ENCODE measurements at places on chromosomes 1 and 21.

DNA sequence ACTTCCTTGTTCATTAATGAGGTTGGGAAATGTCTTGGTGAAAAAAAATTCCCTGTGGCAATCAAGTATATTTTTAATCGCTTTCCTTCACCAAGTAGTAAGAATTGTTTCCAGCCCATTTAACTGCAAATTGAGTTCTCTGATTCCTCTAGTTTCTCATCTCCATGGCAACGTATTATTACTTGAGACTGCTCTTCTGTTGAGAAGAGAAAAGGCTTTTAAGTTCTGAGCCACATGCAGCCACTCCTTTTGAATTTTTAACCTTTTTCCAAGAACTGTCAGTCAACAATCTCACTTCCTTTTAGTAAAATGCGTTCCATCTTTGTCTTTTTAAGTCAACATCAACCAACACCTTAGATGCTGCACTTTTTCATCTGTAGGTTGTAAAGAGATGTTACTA, 75.7 kb upstream of the KIAA1614 start:
- DNase-seq = no peak

- DNase-seq = peak; percentile 48
Observed at GRCh38 chr21:37266515-37267221, 466 bp downstream of the VPS26C start.

DNA sequence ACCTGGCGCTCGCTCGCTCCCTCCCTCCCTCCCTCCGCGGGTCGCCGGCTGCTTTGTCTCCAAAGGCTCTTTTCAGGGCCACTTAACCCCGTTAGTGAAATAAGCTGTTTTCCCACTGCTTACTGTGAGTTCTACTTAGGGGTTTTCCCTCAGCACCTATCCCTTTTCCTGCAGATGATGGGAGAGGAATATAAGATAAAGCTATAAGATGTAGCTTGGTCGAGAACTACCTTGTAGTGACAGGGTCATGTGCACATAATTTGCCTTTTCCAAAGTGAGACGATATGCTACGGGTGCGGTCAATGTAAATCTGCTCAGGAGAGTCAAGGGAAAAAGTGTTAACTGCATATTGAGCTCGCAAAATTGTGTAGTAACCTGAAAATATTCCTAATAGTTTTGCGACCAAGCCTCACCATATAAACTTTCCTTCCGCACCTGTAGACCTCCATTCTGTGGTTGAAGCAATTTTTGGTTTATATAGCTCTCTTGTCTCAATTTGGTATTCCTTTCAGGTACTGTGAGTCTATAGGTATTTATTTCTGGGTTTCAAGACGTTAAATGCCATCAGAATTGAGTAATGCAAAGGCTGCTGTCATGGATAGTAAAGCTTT, 55.8 kb upstream of the BOLA1 start:
- DNase-seq = no peak

- DNase-seq = peak; percentile 8
Observed at GRCh38 chr1:44418022-44418673, 13.1 kb downstream of the RNF220 start.

DNA sequence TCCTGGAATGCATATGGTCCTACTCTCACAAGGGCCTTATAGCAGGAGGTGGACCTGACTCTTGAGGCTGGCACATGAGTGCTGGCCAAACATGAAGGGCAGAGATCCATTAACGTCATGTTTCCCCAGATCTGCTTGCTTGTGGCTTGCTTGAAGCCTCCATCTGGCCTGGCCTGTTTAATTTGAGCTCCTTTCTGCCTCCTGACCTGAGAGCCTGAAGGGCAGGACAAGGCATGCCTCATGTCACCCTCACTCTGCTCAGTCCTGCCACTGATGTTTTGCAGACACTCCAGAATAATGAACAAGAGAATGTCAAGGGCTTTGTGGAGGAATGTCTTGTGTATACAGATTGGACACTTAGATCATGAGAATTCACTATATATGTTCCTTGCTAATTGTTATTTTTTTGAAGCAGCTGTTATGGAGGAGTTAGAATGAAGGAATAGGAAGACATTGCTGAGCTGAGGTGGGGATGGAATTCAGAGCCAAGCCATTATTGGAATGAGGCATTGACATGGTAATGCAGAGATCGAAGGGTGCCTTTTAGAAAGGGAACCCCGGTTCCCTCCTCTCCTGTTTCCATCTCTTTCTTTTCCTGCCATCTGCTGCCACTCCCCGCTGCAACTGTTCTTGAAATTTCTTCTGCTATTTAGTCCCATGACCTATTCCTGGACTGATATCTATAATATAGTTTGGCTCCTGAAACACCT, 457.0 kb upstream of the PROX1 start:
- no peak for DNase-seq

GRCh38 chr1:170840371-170840770, 95.0 kb upstream of the MROH9 start:
- DNase-seq = no peak

DNA sequence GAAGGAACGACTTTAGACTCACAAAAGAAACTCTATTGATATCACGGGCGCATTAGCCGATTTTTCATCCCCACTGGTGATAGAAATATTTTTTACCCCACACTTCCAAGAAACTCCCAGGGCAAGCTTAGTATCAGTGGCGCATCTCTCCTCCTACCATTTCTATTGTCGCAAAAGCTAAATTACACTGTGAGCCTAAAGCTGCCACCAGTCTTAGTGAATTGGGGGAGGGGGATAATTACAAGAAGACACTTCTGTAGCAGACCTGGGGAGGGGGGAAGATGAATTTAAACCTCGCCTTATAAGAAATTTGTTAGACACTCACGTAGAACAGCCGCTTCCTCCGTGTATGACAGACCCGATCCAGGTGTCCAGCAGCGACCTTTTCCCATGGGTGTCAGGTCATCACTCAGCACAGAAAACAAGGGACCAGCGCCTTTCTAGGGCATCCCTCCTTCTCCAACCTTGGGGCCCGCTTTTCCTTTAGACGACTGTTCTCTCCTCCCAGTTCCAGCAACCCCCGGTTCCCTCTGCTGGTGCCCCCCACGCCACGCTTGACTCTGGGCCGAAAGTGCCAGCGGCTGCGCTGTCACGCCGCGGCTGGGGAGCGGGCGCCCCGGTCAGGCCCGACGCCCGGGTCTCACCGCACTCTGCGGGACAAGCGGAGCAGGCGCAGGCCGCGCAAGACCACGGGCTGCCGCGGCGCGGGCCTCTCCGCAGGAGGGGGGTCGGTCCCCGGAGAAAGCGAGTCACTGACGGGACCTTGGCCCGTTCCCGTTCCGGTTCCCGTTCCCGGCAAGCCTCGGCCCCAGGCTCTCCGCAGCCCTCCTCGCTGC, 821 bp downstream of the PHC2 start:
- peak; percentile 40 for DNase-seq

- DNase-seq = no peak
Observed at GRCh38 chr21:32956061-32956656, 69.6 kb upstream of the OLIG2 start.

DNA sequence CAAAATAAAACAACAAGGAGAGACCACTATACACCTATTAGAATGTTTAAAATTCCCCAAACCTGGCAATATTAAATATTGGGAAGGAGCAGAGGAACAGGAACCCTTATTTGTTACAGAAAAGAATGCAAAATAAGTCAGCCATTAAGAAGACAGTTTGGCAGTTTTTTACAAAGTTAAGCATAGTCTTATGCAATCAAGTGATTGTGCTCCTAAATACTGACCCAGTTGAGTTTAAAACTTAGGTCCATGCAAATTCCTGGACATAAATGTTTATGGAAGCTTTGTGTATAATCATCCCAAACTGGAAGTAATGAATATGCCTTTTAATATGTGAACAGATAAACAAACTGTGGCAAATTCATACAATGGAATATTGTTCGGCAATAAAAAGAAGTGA, 72.9 kb upstream of the RGS4 start:
- peak; percentile 14 for DNase-seq

- no peak for DNase-seq
Observed at GRCh38 chr1:166971252-166971651, 4.1 kb downstream of the ILDR2 start.

DNA sequence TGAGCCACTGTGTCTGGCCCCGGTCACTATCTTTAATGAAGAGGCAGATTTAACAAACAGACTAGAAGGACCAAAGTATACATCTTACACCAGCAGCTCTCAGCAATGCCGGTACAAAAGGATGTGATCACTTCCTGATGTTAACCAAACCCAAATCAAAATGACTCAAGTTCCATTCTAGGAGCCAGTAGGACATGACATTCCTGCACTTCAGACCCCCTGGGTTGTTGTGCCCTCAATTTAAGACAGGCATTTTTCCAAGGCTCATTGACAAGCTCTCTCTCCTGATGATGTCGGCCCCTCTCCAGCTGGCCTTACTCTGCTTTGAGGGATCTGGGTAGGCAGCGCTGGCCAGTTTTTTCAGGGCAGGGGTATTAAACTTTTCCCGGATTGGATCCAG, 35.1 kb downstream of the YARS1 start:
- DNase-seq = peak; percentile 67

- DNase-seq = no peak
Observed at GRCh38 chr1:109385417-109385816, 12.3 kb downstream of the SORT1 start.

DNA sequence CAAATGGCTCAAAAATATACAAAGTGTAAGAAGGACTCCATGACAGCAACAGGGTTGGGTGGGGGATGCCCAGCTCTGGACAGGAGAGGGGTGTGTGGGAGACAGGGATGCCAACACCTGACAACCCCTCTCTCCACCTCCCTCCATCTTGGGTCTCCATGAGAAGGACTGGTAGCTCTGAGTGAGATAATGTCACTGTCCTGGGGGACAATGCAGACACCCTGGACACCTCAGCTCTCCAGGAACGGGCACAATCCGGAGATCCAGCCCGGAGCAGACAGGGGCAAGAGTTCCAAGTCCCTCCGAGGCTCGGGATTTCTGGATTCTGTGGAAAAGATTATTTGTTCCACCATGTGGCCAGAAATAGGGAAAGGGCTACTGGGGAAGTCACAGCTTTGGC, 122.5 kb downstream of the GLIS1 start:
- DNase-seq = no peak

DNA sequence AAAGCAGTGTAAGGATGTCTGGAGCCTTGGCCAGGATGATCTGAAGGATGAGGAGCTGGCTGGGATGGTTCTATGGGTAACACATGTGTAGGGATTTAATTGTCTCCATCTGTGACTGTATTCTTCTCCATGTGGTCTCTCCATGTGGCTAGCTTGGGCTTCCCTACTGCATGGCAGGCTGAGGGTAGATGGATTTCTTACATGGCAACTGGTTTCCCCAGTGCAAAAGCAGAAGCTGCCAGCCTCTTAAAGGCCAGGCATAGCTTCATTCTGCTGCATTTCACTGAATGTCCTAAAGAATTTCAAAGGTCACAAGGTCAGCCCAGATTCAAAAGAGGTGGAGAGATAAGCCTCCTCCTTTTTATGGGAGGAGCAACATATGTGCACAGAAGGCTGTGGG, 61.7 kb downstream of the XCL2 start:
- DNase-seq = peak; percentile 29

GRCh38 chr1:230204842-230205241, 137.8 kb downstream of the GALNT2 start:
- no peak for DNase-seq

DNA sequence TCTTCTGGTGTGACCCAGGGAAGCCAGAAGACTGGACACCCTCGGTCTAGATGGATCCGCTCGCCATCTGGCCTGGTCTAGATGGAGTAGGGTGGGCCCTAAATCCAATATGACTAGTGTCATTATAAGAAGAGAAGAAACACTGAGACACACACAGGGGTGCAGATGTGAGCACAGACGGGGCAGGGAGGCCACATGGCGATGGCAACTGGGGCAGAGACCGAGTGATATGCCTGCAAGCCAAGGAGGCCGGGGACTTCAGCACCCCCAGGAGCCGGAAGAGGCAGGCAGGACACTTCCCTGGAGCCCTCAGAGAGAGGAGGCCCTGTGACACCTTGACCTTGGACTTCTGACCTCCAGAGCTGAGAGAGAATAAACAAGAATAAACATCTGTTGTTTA, 5.6 kb upstream of the TFF3 start:
- DNase-seq = no peak

DNA sequence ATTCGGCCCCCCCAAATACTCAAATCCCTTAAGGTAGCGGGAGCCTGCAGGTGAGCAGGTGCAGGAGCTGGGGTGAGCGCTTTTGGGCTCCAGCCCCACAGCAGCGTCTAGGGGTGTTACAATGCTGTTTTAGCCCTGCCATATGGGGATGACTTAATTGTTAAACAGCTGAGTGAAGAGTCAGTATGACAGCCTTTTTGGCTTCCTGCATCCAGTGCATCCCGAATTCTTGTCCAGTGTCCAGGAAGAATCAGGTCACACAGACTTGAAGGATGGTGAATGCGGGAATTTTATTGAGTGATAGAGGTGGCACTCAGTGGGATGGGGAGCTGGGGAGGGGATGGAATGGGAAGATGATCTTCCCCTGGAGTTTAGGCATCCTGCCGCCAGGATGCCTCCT, 30.4 kb upstream of the HHAT start:
- peak; percentile 22 for DNase-seq

- no peak for DNase-seq
Observed at GRCh38 chr1:177897281-177897997, 72.4 kb downstream of the SEC16B start.

DNA sequence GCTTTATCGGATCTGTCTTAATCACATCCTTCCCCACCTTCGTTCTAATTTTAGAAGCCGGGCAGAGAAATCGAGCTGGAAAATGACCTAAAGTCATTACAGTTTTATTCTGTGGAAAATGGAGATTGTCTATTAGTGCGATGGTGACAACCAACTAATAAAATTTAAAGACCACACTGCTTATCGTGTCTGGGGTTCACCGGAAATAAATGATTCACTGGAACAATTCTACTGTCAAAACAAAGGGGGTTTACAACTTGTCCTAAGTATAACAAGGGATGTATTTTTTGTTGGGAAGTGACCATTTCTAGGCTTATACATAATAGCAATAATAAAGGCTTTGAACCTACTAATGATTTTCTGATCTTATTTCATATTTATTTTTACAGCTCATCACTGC, 55.6 kb downstream of the B3GALNT2 start:
- DNase-seq = no peak

GRCh38 chr1:110113551-110113950, 1.3 kb downstream of the UBL4B start:
- no peak for DNase-seq

DNA sequence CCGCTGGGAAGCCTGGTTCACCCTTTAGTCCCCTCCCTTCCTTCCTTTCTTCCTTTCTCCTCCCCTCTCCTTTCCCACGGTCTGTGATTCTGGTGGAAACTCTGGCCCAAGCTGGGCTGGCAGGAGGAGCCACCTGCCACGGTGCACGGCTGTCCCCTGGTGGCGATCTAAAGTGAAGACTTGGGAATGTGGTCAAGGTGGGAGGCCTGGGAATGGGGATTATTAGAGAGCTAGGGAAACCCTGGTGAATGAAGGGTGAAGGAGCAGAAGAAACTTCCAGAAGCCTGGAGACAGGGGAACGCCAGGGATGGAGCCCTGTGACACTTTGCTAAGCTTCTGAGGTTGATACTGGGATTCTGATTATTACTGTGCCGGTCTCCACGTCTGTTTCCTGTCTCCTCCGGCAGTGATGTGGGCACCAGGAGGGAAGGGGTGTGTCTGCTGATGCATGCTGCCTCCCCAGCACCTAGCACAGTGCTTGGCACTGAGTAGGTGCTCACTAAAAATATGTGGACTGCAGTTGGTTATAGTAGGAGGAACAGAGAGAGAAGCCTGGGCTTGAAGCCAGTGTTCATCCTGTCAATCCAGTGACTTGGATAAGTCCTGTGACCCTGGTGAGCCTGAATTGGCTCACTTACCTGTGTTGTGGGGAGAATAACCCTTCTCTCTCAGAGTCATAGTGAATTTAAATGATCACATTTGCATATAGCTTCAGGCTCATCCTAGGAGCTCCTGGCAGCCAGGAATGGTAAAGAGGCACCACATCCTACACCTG, 71.2 kb upstream of the NBPF3 start:
- peak; percentile 87 for DNase-seq
